Activated naive CD8-positive, alpha-beta T cell treated with anti-CD3 and anti-CD28 coated beads for 36 hours (primary cell): ENCODE measurements at places on chromosomes 12 and 14. TPM values are rescaled to one million over a fixed set of nuclear protein-coding genes. Genes with fewer than 3 reads are reported as not detected.

- H3K4me1 ChIP-seq: peaks cover 55% of the 10 kb centered on the region
- DNase-seq: no peak
- no peak overlapping the region for H3K4me3 ChIP-seq
- H3K36me3 ChIP-seq: peaks cover 30% of the 10 kb centered on the region
- H3K27ac ChIP-seq: no peak overlapping the region
Observed at GRCh38 chr14:24313913-24314312, 2.6 kb downstream of the LTB4R start.

DNA sequence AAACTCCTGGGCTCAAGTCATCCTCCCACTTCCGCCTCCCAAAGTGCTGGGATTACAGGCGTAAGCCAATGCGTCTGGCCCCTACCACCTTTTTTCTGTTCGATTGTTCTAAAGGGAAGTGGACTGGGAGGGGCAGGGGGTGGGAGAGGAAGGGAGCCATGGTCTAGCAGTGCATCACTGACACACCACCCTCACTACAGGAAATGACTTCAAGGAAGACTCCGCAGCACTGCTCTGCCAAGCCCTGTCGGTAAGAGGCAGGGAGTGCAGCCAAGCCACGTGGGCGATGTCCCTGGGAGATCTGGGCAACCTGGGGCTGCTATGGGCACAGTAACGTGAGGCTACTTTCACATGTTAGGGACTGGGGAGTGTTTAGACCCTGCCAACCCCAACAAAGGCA, 18.0 kb downstream of the LRRC74A start:
- H3K27me3 ChIP-seq: peaks cover 19% of the 10 kb centered on the region
- H3K36me3 ChIP-seq: peaks cover 3% of the 10 kb centered on the region

DNA sequence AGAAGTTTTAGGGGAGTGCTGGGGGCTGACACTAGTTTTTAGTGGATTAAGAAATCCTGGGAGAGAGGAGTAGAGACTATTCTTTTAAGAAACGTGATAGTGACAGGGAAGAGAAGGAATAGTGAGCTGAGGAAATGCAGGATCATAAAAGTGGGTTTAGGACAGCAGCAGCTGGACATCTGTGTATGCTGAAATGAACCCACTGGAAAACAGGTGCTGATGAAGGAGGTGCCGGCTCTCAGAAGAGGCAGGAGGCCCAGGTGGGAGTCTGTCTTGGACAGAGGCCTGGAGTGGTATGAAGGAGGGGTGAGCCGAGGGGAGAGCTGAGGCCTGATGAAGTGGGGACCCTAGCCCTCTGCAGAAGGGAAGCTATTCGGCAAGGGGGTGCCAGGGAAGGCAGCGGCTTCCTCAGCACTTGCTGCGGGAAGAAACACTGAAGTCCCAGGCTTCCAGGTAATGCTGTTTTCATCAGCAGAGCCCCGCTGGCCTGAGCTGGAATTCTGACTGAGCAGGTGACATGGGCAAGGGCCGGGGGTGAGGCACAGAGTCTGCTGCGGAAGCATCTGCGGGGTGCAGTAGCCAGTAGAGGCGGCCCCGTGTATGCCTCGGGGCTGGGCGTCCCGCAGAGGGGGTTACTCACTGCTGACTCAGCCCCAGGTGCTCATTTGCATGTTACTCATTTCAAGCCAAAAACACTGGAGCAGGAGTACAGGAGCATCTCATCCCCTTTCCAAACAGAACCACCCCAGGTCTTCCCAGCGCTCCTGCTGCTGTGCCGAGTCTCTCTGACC, 89.7 kb downstream of the TMCC3 start:
- H3K36me3 ChIP-seq: no peaks in the 10 kb centered on the region
- H3K4me1 ChIP-seq: peaks cover 3% of the 10 kb centered on the region
- no peak for DNase-seq
- H3K27ac ChIP-seq: no peak overlapping the region
- H3K4me3 ChIP-seq: no peak overlapping the region
- peaks cover 16% of the 10 kb centered on the region for H3K27me3 ChIP-seq

DNA sequence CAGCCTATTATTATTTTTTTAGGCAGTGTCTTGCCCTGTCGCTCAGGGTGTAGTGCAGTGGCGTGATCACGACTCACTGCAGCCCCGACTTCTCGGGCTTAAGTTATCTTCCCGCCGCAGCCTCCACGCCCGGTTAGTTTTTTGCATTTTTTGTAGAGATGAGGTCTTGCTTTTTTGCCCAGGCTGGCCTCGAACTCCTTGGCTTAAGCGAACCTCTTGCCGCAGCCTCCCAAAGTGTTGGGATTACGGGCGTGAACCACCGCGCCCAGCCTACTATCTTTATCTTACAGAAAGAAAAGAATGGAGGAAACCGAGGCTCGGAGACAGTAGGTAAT, 507 bp upstream of the PTPN11 start:
- peaks cover 12% of the 10 kb centered on the region for H3K36me3 ChIP-seq
- H3K27ac ChIP-seq: peak overlapping the region; percentile 97
- H3K4me3 ChIP-seq: peak overlapping the region; percentile 95
- DNase-seq: no peak

DNA sequence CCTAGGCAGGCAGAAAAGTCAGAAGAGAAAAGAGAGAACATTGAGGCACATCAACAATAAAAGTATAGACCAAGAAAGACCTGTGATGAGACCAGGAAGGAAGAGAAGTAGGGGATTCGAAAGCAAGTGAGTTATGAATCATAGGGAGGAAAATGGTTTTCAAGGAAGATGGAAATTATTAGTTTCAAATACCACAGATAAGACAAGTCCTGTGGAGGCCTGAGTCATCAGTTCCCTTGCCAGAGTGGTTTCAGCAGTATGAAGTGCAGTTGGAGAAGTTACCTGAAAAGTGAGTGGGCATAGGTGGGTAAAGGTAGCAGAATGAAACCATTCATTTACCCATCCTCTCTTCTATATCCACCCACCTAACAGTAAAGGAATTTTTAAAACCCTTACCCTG, 25.2 kb upstream of the TSPAN8 start:
- H3K27ac ChIP-seq: no peak overlapping the region
- no peaks in the 10 kb centered on the region for H3K36me3 ChIP-seq
- H3K27me3 ChIP-seq: peaks cover 4% of the 10 kb centered on the region
- no peak overlapping the region for H3K4me3 ChIP-seq

Gene BATF
- 47.9 TPM for total RNA-seq

- H3K4me3 ChIP-seq: no peak overlapping the region
- H3K36me3 ChIP-seq: no peaks in the 10 kb centered on the region
- DNase-seq: no peak
- H3K27ac ChIP-seq: no peak overlapping the region
- H3K27me3 ChIP-seq: no peaks in the 10 kb centered on the region
- H3K4me1 ChIP-seq: no peaks in the 10 kb centered on the region
Observed at GRCh38 chr14:84401631-84402030, 1128.3 kb upstream of the FLRT2 start.

- no peak overlapping the region for H3K27ac ChIP-seq
- no peaks in the 10 kb centered on the region for H3K4me1 ChIP-seq
- H3K27me3 ChIP-seq: no peaks in the 10 kb centered on the region
- no peaks in the 10 kb centered on the region for H3K36me3 ChIP-seq
Observed at GRCh38 chr14:85316701-85317410, 213.1 kb upstream of the FLRT2 start.

Gene DPY19L2
- total RNA-seq: 4.6 TPM

GRCh38 chr14:31578266-31578665, 17.1 kb downstream of the NUBPL start:
- no peak for DNase-seq
- H3K4me3 ChIP-seq: no peak overlapping the region
- peaks cover 15% of the 10 kb centered on the region for H3K4me1 ChIP-seq

Gene HOMEZ
- 10.8 TPM for total RNA-seq

Gene RFX4
- not detected for total RNA-seq

DNA sequence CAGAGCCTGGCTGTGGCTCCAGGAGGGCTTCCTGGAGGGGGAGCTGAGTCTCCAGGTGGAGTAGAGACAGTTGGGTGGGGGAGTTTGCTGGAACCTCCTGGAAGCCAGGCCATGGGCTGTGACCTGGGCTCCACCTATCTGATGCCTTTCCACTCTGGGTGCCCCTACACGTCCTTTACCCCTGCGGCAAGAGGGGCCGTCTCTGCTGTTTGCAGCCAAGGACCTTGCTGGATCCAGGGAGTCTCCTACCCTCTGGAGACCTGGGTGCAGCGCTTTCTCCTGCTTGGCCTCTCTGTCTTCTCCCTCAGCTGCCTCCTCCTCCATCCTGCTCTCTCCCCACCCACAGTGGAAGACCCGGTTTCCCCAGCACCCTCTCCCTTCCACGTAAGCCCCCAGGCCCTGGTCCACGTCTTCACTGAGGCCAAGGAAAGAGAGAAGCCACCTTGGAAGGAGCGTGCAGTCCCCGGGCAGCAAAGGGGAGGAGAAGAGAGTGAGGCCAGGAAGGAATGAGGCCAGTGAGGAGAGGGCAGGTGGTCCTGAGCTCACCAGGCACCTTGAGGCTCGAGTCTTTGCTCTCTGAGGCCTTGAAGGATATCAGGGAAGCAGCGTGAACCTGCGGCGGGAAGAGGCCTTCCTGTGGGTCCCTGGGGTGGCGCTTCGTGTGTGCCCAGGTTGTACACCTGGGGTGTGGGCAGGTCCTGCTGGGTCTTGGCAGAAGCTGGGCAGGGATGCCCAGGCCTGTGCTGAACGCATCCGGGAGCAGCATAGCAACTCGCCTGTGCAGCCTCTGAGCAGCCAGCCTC, 294.3 kb upstream of the RTL1 start:
- no peak overlapping the region for H3K27ac ChIP-seq
- H3K4me1 ChIP-seq: no peaks in the 10 kb centered on the region
- H3K36me3 ChIP-seq: no peaks in the 10 kb centered on the region
- H3K4me3 ChIP-seq: no peak overlapping the region
- DNase-seq: no peak

GRCh38 chr12:56151672-56152131, 685 bp upstream of the MYL6B start:
- H3K4me1 ChIP-seq: peaks cover 29% of the 10 kb centered on the region
- H3K27ac ChIP-seq: peak overlapping the region; percentile 98
- no peaks in the 10 kb centered on the region for H3K27me3 ChIP-seq
- H3K36me3 ChIP-seq: peaks cover 11% of the 10 kb centered on the region
- peak overlapping the region; percentile 88 for H3K4me3 ChIP-seq

Gene INHBC
- total RNA-seq: not detected

GRCh38 chr12:131598717-131599116, 112.2 kb upstream of the SFSWAP start:
- H3K27me3 ChIP-seq: no peaks in the 10 kb centered on the region
- no peak overlapping the region for H3K4me3 ChIP-seq
- H3K27ac ChIP-seq: no peak overlapping the region

Gene LAG3
- 67.7 TPM for total RNA-seq

Gene KRT73
- total RNA-seq: 0.29 TPM

GRCh38 chr14:58701156-58701555, 63.4 kb downstream of the DACT1 start:
- H3K4me1 ChIP-seq: no peaks in the 10 kb centered on the region
- H3K27ac ChIP-seq: no peak overlapping the region
- DNase-seq: no peak
- no peaks in the 10 kb centered on the region for H3K36me3 ChIP-seq
- peaks cover 26% of the 10 kb centered on the region for H3K27me3 ChIP-seq

GRCh38 chr14:103178521-103178920, 55.3 kb downstream of the TNFAIP2 start:
- H3K27me3 ChIP-seq: no peaks in the 10 kb centered on the region
- no peaks in the 10 kb centered on the region for H3K36me3 ChIP-seq
- H3K4me1 ChIP-seq: peaks cover 4% of the 10 kb centered on the region
- H3K27ac ChIP-seq: no peak overlapping the region

Gene TMEM119
- total RNA-seq: 0.12 TPM

GRCh38 chr12:95073698-95074520, 491 bp upstream of the NR2C1 start:
- DNase-seq: no peak
- H3K4me3 ChIP-seq: peak overlapping the region; percentile 93
- peak overlapping the region; percentile 89 for H3K27ac ChIP-seq
- no peaks in the 10 kb centered on the region for H3K36me3 ChIP-seq
- no peaks in the 10 kb centered on the region for H3K27me3 ChIP-seq
